Heart right ventricle (tissue), 16 donors: ENCODE measurements at places on chromosomes 6 and 20. TPM values are rescaled to one million over a fixed set of nuclear protein-coding genes. Genes with fewer than 3 reads are reported as not detected.

DNA sequence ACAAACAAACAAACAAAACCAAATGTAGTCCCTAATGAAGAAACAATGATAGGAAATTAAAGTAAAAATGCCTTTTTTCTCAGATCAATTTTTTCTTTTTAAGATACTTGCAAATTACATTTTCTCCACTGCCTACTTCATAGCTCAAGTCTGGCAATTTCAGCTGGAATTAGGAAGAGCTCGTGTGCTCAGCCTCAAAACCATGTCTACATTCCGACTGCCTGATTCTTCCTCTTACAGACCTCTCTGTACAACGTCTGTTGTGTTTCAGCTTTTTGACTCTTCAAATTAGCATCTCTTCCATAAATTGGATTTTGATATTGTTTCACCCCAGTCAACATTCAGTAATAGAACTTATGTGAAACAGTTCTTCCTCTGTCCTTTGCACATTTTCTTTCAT is 9.3 kb upstream of the EDN1 start:
- H3K36me3 ChIP-seq: no peaks in the 10 kb centered on the region
- no peak for DNase-seq
- no peaks in the 10 kb centered on the region for H3K4me1 ChIP-seq
- no peak overlapping the region for H3K4me3 ChIP-seq
- no peak overlapping the region for H3K27ac ChIP-seq

- H3K36me3 ChIP-seq: no peaks in the 10 kb centered on the region
- H3K27ac ChIP-seq: no peak overlapping the region
- no peaks in the 10 kb centered on the region for H3K27me3 ChIP-seq
- DNase-seq: no peak
- H3K4me1 ChIP-seq: peaks cover 6% of the 10 kb centered on the region
These were observed 155.8 kb downstream of the TRDN start for GRCh38 chr6:123480986-123481385.

DNA sequence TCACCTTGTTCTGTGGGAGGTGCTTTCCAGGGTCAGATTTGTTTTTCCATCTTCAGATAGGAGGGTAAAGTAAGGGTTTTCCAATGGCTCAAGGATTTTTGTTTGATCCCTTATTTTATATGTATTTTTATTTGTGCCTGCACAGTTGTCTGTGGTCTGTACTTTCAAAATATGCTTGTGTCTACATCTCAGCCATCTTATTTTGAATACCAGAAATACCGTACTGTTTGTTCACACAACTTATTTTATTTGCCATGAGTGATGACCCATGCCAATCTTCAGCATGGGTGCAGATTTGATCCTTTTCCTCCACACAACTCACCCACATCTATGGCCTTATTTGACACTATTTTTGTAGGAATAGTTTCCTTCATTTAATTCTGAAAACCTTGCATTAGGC is 72.2 kb upstream of the PTCHD4 start:
- H3K4me1 ChIP-seq: no peaks in the 10 kb centered on the region
- H3K27ac ChIP-seq: no peak overlapping the region
- H3K36me3 ChIP-seq: no peaks in the 10 kb centered on the region
- H3K4me3 ChIP-seq: no peak overlapping the region

Gene HTR1E
- total RNA-seq: not detected

DNA sequence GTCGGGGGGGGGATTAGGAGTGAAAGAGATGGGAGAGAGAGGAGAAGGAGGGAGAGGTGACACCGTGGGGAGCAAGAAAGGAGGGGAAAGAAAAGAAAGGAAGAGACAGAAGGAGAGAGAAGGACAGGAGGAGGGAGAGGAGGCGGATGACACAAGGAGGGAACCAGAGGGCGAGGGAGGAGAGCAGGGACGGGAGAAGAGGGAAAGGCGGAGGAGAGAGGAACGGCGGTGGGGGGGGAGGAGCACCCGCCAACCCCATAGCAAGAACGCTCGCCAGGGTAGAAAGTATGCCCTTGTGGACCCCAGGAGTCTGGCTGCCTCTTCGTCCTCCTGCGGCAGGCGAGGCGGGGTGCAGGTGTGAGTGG is 4.5 kb upstream of the INSM1 start:
- no peak overlapping the region for H3K27ac ChIP-seq
- no peaks in the 10 kb centered on the region for H3K36me3 ChIP-seq
- DNase-seq: no peak
- peaks cover 34% of the 10 kb centered on the region for H3K4me1 ChIP-seq

DNA sequence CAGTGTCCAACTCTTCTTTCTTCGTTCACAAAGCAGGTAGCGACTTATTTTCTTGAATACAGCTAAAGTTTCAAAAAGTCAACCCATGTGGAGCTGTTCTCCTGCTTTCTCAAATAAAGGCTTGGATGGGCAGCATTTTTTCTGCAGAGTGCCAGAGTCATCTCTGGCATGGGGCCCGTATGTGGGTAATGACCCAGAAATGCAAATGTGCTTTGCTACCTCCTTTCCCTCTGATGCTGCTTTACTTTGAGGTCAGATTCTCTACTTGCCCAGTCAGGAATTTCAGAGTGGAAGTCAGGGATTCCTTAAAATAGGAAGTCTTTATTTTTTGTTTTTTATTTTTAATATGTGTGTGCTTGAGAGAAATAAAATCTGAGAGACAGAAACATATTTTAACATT is 4.9 kb downstream of the NKAIN2 start:
- H3K27ac ChIP-seq: no peak overlapping the region
- no peak for DNase-seq
- H3K4me3 ChIP-seq: no peak overlapping the region
- peaks cover 5% of the 10 kb centered on the region for H3K4me1 ChIP-seq
- H3K36me3 ChIP-seq: no peaks in the 10 kb centered on the region

- no peaks in the 10 kb centered on the region for H3K36me3 ChIP-seq
- DNase-seq: peak; percentile 72
- no peaks in the 10 kb centered on the region for H3K27me3 ChIP-seq
- H3K27ac ChIP-seq: peak overlapping the region; percentile 87
These were observed 773 bp upstream of the AHI1 start for GRCh38 chr6:135498185-135498841.

GRCh38 chr6:21137700-21138335 is 455.7 kb upstream of the SOX4 start:
- H3K4me3 ChIP-seq: no peak overlapping the region
- H3K27ac ChIP-seq: no peak overlapping the region
- H3K36me3 ChIP-seq: no peaks in the 10 kb centered on the region
- H3K4me1 ChIP-seq: peaks cover 19% of the 10 kb centered on the region
- no peaks in the 10 kb centered on the region for H3K27me3 ChIP-seq
- DNase-seq: no peak

DNA sequence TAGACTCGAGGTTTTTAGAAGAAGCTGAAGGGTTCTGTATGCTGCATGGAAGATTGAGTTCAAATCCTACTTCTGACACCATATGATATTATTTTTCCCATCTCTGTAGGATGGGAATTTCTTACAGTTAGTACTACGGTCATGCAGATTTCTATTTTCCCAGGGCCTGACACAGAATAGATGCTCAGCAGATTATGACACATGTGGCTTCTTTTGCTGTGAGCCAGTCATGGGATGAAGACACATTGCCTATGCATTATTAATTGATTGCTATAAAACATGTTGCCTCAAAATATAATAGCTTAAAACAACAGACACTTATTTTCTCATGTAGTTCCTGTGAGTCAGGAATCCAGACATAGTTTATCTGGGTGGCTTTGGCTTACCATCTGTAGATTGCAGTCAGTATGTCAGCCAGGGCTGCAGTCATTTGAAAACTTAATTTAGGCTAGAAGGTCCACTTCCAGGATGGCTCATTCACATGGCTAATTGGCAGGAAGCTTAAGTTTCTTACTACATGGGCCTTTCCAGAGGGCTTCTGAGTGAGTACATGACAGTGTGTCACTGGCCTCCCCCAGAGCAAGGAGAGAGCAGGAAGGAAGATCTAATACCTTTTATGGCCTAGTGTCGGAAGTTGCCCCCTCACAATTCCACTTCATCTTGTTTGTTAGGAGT is 29.5 kb downstream of the TOP1 start:
- no peaks in the 10 kb centered on the region for H3K27me3 ChIP-seq
- peaks cover 58% of the 10 kb centered on the region for H3K4me1 ChIP-seq
- no peak overlapping the region for H3K4me3 ChIP-seq

GRCh38 chr6:21327326-21328112 is 266.0 kb upstream of the SOX4 start:
- no peak overlapping the region for H3K4me3 ChIP-seq
- H3K27ac ChIP-seq: no peak overlapping the region
- H3K36me3 ChIP-seq: no peaks in the 10 kb centered on the region
